ENCODE measurements at places on chromosomes 3 and 15. TPM values are rescaled to one million over a fixed set of nuclear protein-coding genes. Genes with fewer than 3 reads are reported as not detected.

CA12 gene
- 178 TPM for total RNA-seq

SLC6A11 gene
- total RNA-seq: not detected

KLHDC8B gene
- total RNA-seq: 39.2 TPM

SRP14 gene
- total RNA-seq: 128 TPM

GABRR3 gene
- not detected for total RNA-seq

ATR gene
- 28.5 TPM for total RNA-seq

GOLGA8G gene
- total RNA-seq: not detected

CD96 gene
- 2.6 TPM for total RNA-seq

All from metanephros (tissue), 2 donors.